ENCODE measurements at places on chromosomes 1 and 21. TPM values are rescaled to one million over a fixed set of nuclear protein-coding genes. Genes with fewer than 3 reads are reported as not detected.

The LRRC38 gene
- total RNA-seq, result not detected

The SLC5A3 gene
- total RNA-seq, result 39.1 TPM

The PLA2G2A gene
- not detected for total RNA-seq

DNA sequence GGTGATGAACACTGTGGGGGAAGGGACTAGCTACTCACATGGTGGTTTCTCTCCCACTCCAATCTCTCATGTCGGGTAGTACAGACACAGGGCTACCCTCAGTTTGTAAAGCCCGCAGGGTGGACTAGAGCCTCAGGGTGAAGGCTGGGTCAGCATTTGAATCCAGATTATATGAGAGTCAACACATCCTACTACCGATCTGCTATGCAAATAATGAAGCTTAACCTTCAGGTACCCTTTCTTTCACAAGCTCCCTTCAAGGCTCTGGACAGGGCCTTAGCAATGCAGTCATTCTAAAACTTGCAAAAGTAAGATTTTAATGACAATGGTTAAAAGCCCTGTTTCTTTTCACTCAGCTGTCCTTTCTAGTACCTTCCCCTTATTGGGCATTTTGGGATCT lies 5.5 kb upstream of the ZBED6 start:
- DNase-seq, result no peak

GRCh38 chr1:236155399-236155767 lies 13.0 kb downstream of the GPR137B start:
- DNase-seq, result no peak

DNA sequence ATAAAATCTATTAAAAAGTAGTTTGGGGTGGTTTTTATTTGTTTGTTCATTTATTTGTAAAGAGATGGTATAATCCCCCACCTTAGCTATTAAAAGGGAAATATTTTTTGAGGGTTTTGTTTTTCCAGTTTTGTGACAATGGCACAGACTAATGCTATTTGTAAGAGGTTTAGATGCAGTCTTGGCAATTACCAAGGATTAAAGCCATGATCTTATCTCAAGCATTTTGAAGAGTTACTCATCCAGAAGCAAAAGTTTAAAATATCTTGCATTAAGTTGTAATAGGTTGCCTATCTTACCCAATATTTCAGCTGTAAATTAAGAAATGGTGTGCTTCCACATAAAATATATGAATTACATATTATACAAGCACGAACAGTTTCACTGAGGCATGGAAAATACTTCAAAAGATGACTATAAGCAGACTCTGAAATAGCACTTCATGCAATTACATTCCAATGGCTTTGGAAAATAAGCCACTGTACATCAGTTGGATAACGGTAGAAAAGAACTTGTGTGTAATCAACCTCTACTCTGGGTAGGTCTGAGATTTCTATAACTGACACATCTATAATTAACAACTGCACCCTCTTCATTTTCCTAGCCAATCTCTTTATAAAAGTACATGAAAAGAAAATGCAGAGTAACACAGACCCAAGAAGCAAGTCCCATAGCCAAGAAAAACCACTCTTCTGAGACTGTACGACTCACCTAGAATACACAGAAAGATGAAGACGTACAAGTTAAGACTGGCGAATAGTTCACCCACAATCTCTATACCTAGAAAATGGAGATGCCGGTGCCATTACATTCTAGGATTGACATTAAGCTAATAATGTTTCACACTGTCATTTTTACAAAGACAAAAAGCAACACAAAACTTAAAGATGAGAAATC lies 95.2 kb downstream of the PTPN14 start:
- no peak for DNase-seq

DNA sequence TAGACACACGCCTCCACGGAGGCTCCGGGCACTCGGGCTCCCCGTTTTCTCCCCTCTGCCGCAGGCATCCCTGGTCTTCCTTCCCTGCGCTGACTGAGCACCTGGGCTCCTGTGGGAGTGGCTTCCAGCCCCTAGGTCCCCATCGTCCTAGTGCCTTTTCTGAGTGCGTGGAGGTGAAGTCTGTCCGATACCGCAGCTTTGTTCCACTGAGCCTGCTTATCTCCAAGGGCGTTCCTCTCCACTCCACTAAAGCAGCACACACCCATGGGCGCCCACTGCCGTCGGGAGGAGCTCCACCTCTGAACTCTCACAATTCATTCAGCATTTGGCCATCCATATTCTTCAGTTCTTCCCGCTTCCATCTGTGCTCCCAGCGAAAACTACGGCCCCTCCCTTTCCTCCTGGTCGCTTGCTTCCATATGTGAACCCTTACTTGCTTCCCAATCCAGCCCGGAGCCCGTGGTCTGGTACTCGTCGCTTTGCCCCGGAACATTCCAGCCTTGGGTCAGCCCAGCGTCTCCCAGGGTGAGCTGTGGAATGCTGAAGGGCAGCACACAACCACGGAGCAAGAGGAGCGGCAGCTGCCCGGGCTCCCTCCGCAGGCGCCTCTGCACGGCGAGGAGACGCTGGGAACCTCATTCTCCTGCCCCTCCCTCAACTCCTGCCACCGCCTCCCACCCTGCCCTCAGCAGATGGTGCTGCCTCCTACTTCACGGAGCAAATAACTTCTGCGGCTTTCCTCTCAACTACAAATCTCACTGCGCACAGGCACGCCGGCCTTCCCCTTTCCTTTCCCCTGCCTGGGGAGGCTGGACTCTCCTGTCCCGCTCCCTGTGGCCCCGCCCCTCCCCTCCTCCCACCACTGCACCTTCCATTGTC lies 27.5 kb downstream of the ATP8B2 start:
- peak; percentile 54 for DNase-seq

DNA sequence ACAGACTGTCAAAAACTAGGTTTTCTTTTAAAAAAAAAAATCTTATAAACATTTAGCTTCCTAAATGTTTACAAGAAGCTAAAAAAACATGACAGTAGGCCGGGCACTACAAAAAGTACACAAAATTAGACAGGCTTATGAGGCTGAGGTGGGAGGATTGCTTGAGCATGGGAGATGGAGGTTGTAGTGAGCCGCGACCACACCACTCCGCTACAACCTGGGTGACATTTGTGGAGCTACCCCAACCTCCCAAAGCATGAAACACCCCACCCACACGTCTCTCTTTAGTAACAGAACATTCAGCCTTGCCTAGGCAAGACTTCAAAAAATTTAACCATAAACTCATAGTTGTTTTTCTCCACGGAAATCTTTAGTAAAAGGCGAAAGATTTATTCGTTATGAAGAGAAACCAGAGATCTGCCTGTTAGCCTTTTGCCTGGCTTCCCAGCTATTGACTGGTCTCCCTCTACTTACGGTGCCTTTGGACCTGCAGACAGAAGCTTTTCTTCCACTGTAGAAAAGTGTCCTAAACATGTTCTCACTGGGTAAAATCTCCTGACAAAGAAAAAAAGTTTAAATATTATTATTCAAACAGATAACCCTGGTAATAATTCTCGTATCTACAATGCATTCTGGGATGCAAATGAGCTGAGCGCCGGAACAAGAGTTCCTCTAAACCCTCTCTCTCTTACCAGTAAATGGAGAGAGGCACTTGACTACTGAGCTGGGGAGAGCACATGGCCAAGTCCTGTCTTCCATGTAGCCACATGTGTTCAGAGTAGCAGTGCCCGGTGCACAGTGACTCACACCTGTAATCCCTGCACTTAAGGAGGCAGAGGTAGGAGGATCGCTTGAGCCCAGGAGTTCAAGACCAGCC lies 9.2 kb downstream of the RNU5D-1 start:
- peak; percentile 72 for DNase-seq
